Foreskin keratinocyte (primary cell): ENCODE measurements at places on chromosomes 4 and X.
A peak's percentile ranks its signal among the peaks of the same experiment; 100 is the strongest.

- no peak for DNase-seq
These were observed 6.4 kb downstream of the RPL9 start for GRCh38 chr4:39452153-39452859.

DNA sequence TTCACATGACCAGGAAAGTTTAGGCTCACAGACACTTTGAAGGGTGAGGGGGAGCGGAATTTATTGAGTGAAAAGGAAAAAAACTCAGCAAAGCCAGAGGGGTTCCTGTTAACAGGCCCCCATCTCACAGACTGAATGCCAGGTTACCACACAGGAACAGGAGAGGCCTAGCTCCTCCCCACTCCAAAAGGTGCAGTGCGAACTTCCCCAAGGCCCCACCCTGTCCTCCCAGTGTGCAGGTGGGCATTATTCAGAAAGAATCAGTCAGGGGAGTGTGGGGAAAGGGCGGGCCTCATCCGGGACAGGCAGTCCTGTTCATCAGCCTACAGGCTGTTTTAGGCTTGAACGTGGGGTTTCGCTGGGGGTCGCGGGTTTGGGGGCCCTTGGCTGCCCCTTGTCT lies 4.0 kb downstream of the OTC start:
- no peak for DNase-seq

DNA sequence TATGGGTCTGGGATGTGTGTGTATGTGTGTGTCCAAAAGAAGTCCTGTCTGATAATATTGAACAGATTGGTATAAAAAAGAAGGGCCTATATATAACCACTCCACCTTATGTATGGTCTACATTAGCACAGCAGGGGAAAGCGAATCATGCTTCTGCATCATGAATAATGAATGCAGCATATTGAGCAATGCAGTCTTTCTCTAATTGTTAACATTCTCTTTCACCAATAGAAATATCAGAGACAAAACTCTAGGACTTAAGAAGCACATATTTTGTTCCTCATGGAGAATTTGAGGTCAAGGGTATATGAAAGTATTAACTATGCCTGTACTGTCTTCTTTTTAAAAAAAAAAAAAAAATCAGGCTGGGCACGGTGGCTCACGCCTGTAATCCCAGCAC lies 264.3 kb upstream of the NOCT start:
- no peak for DNase-seq

DNA sequence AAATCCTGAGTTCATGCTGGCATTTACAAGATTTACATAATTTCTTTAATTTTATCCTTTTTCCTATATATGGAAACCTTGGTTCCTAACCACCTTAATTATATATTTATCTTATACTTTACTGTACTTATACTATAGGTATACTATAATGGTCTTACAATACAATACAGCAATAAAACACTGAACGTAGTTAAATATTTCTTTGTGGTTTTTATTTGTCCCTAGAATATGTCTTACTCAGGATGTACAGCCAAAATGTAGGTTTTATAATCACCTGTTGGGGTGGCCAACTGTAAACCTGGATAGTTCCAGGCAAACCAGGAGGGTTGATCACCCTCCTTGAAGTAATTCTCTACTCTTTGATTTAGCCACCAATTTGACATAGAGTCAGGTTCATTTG lies 48.4 kb upstream of the KIT start:
- DNase-seq: no peak

DNA sequence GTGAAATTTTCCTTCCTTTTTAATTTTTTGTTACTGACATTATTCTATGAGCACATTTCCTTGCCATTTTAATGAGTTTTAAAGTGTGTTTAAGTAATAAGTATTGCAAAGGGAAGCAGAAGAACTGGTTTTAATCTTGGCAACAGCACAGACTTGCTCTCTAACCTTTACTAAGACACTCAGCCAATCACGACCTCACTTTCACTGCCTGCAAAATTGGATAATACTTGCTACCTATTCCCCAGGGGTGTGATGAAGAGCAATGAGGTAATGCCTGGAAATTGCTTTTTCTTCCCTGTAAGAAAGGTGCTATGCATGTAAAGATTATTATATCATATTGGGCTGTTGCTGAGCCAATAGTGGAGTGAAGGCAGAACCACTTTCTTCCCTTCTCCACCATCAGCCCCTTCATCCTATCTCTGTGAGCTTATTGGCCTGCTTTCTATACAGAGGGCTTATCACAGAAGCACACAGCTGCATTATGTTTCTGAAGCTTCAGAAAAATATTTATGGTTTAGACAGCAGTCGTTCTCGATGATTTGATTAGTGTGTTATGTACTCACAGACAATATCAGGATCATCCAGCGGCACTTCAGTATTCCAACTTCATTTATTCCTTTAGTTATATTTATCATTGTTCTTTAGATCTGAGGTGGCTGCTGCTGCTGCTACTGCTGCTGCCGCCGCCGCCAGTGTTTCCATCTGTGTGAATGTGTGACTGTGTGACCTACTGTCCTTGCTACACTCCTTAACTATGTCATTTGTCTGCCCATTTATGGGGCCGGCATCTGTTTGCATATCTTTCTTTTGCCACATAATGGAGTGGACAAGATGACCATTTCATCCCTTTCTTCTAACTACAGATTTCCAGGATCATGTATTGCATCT lies 255.1 kb downstream of the C4orf33 start:
- DNase-seq: peak; percentile 57

- DNase-seq: peak; percentile 69
These were observed 19.4 kb upstream of the RAB40A start for GRCh38 chrX:103538728-103539127.

DNA sequence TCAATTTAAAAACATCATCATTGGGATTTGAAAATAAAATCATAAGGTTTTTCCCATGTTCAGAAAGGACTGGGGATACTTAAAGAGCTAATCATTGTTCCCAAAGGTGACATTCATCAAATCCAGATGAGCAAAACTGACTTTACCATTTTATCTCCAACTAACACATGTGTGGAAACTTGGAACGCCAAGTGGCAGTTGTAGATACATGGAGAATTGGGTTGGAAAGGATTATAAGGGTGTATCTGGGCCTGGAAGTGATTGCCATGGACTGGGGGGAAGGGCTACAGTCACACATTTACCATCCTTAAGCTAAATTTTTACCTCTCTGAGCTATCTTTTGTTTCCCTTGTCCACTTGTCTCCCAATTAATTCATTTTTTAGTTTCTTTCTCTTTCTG lies 203.4 kb downstream of the SLC39A8 start:
- DNase-seq: no peak

DNA sequence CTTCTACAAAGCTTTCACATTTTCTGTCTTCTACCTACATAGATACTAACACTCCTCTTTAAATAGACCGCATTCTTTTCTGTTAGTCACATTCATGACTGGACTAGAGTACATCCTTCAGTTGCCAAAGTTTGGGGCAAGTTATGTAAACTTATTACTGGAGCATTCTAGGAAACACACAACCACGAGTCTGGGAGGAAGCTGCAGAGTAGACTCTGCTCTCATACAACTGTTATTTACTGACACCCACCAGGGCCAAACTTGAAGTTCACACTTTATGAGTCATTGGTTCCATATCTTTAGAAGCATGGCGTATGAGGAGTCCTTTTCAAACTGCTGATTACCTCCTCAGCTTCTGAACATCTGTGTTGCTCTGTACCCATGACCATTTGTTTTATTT lies 87.0 kb downstream of the RNF150 start:
- DNase-seq: peak; percentile 97

- DNase-seq: no peak
These were observed 69.1 kb downstream of the PCDH7 start for GRCh38 chr4:30789219-30789671.

- DNase-seq: peak; percentile 7
These were observed 10.0 kb upstream of the LNX1 start for GRCh38 chr4:53601251-53601764.

DNA sequence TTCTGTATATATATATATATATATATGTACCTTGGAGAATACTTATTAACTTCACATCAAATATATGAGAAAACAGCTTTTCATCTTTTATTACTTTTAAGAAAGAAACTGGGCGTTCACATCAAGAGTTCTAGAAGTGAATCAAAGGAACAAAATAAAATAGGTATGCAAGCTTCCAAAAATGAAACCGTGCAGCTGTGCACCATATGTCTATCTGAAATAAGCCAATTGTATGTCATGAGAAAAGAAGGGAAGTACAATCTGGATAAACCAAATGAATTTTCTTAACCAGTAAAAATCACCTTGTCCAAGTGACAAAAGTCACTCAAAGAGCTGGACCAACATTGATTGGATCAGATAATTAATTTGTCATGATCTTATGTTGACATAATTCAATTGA lies 405.4 kb upstream of the TECRL start:
- no peak for DNase-seq

DNA sequence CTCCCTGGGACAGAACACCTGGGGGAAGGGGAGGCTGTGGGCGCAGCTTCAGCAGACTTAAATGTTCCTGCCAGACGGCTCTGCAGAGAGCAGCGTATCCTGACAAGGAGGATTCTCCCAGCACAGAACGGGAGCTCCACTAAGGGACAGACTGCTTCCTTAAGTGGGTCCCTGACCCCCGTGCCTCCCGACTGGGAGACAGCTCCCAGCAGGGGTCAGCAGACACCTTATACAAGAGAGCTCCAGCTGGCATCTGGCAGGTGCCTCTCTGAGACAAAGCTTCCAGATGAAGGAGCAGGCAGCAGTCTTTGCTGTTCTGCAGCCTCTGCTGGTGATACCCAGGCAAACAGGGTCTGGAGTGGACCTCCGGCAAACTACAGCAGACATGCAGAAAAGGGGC lies 44.5 kb upstream of the FAAH2 start:
- no peak for DNase-seq

GRCh38 chrX:120120223-120120622 lies 4.5 kb upstream of the RHOXF1 start:
- no peak for DNase-seq

DNA sequence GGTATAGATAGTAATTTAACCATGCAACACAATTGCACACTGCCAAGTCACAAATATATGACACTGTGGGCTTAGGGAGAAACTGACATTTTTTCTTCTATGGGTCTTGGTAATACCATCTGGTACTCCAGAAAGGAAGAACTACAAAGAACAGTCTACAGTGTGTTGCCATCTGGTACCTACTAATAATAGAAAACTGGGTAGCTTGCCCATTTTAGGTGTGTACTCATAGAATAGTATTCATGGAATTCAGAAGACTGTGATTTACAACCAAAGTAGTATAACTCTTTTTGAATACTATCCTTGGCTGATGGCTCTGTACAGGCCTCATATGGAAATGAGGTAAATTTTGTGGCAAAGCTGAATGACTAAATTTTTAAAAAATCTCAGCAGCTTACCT lies 132.6 kb upstream of the RPS6KA6 start:
- DNase-seq: peak; percentile 34

- peak; percentile 21 for DNase-seq
These were observed 9.6 kb upstream of the INTU start for GRCh38 chr4:127622921-127623796.

- DNase-seq: peak; percentile 17
These were observed 1973.0 kb upstream of the AGA start for GRCh38 chr4:179415037-179415846.

DNA sequence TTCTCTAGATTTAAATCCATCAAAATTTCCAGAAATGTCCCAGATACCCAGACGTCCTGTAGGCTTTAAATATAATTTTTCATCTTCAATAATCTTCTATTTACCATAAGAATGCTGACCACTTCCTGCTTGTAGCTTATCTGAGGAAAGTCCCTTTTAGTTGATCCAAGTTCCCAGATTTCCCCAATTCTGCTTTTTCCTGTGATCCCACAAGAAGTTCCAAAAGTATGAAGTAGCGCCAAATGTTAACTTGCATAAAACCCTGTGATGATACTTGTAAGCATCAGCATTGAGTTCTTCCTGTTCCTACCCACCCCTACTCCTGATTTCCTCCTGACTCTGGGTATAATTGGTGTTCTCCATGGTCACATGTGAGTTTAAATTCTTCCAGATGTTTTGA lies 10.6 kb upstream of the TLR8 start:
- DNase-seq: no peak

DNA sequence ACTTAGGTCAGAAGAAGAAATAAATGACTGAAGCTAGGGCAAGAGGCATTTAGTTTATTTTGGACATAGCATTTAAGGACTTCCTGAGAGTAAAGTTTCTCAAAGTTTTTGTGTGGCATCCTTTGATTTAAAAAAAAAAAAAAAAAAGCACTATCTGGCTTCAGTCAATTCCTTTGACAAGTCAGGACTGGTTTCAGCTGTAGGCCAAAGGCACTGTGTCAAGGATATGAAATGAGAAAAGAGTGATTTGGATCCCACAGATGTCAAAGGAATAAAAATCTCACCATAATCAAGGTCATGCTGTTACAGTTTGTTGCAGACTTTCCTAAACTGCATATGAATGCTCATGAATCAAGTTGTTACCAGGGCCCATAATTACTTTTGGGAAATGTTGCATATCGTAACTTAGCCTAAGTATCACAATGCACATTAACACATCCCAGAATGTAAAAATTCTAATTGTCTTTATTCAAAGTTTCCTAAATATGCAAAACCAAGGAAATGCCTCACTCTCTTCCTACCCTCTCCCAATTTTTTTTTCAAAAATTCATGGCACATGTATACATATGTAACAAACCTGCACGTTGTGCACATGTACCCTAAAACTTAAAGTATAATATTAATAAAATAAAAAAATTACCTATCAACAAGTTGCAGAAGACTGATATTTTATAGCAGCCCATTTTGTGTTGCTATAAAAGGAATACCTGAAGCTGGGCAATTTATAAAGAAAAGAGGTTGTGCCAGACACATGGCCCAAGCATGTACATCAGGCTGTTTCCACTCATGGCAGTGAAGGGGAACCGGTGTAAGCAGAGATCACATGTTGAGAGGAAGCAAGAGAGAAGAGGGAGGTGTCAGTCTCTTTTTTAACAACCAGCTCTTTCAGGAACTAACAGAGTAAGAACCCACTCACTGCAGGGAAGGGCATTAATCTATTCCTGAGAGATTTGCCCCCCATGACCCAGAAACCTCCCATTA lies 33.7 kb upstream of the ADAMTS3 start:
- DNase-seq: peak; percentile 23

- peak; percentile 81 for DNase-seq
These were observed 33.4 kb upstream of the RBM47 start for GRCh38 chr4:40662962-40663604.

GRCh38 chrX:56974408-56974807 lies 20.9 kb downstream of the SPIN3 start:
- DNase-seq: no peak

GRCh38 chr4:6562931-6563901 lies 11.8 kb upstream of the MAN2B2 start:
- no peak for DNase-seq

DNA sequence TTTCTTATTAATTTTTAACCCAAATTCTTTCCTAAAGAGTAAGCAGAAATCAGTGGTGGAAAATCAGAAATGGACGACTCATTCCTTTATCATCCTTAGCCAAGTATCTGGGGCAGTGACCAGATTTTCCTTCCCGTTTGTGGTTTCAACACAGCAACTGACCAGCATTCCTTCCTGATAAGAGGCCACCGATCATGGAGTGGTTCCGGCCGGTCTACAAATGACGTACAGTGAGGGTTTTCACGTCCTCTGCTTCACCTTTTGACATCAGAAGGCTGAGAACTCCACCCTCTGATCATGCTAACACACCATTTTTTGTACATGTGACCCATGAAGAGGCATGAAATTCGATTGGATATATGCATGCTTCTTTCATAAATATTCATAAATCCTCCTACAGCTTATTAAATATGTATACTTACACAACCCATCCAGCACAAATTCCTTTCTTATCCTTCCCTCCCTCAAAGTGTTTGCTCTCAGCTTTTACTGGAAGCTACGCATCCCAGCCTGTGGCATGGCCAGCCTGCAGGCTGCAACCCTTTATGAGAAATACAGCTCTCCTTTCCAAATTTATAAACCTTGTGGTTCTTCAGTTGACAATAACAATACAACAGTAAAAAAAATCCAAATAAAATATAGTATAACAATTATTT lies 173.0 kb upstream of the CASK start:
- peak; percentile 91 for DNase-seq
